ENCODE measurements at places on chromosomes 7 and 10. TPM values are rescaled to one million over a fixed set of nuclear protein-coding genes. Genes with fewer than 3 reads are reported as not detected.

DNA sequence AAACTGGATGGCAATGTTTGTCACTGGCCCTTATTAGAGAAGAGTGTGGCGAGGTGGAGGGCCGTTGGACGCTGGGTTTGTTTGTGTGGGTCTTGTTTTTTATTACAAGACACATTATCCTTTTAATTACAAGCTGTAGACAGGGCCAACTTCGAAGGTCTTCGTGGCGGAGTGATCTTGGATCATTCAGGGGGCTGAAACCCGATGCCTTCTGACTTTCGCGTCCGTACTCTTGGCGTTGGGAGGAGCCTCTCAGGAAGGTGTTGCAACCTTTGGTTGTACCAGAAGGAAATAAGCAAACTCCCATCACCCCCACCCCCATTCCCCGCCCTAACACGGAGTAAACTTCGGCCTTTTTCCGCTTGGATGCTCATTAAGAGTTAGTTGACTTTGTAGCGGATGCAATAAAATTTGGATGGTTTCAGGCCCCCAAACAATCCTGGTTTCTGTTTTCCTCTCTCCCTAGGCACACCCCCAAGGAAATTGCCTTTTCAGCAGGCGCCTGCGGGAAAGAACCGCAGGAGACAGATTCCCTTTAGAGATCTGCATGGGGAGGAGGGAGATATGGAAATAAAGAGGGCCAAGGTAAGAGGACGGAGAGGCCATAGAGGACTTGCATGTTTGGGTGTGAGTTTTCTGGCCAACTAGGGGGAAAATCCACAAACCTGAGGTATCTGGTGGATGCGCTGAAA is 294.5 kb upstream of the NFE2L3 start:
- peaks cover 2% of the 10 kb centered on the region for H3K36me3 ChIP-seq
- H3K27ac ChIP-seq = no peak overlapping the region
- H3K27me3 ChIP-seq = peaks cover 57% of the 10 kb centered on the region
- H3K4me1 ChIP-seq = peaks cover 14% of the 10 kb centered on the region
- no peak overlapping the region for H3K4me3 ChIP-seq
- DNase-seq = no peak

- H3K4me3 ChIP-seq = no peak overlapping the region
- H3K27me3 ChIP-seq = peaks cover 8% of the 10 kb centered on the region
- peaks cover 6% of the 10 kb centered on the region for H3K4me1 ChIP-seq
- no peak overlapping the region for H3K27ac ChIP-seq
- no peaks in the 10 kb centered on the region for H3K36me3 ChIP-seq
- no peak for DNase-seq
These were observed 39.7 kb downstream of the GRB10 start for GRCh38 chr7:50743016-50743415.

DNA sequence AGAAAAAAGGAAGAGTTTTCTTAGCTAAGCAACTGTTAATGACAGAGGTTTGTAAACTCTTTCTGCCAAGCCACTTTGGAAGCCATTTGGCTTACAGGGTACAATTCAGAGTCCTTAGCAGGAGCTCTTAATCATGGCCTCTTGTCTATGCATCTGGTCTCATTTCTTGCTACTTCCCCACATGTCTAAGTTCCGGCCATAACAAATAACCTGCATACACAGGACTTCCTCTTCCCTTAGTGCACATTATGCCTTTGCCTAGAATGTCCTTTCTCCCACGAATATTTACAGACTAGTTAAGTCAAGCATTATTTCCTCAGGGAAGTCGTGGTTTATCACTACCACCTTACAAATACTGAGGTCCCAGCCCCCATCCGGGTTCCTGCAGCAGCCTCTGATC is 8.6 kb upstream of the UPF2 start:
- H3K27me3 ChIP-seq = no peaks in the 10 kb centered on the region
- no peaks in the 10 kb centered on the region for H3K36me3 ChIP-seq

- no peaks in the 10 kb centered on the region for H3K4me1 ChIP-seq
- no peaks in the 10 kb centered on the region for H3K27me3 ChIP-seq
- peaks cover 31% of the 10 kb centered on the region for H3K36me3 ChIP-seq
These were observed 61.4 kb upstream of the NFKB2 start for GRCh38 chr10:102334101-102334500.

- no peaks in the 10 kb centered on the region for H3K4me1 ChIP-seq
- no peaks in the 10 kb centered on the region for H3K36me3 ChIP-seq
- H3K27me3 ChIP-seq = peaks cover 22% of the 10 kb centered on the region
These were observed 25.9 kb downstream of the RGR start for GRCh38 chr10:84270708-84271107.

GRCh38 chr10:113411456-113411855 is 141.4 kb upstream of the HABP2 start:
- H3K4me1 ChIP-seq = no peaks in the 10 kb centered on the region
- no peaks in the 10 kb centered on the region for H3K36me3 ChIP-seq
- H3K27ac ChIP-seq = no peak overlapping the region
- no peak for DNase-seq

DNA sequence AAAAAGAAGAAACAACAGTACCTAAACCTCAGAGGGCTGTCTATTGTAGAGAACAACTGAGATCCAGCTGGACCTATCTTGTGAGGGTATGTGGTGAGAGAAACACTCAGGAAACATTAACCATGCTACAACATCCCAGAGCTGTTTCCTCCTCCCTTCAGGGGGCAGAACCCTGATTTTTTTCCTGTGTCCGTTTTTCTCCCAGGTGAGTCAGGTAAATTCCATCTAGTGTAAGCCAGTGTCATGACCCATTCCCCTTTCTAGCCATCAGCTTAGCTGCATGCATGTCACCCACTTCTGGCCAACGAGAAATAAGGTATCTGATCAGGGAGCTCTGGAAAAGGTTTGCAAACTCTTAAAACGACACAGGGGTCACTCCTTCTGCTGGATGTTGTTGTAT is 103.8 kb downstream of the DNMBP start:
- no peaks in the 10 kb centered on the region for H3K4me1 ChIP-seq
- no peak overlapping the region for H3K27ac ChIP-seq
- H3K27me3 ChIP-seq = no peaks in the 10 kb centered on the region
- H3K36me3 ChIP-seq = peaks cover 62% of the 10 kb centered on the region
- no peak for DNase-seq

- no peaks in the 10 kb centered on the region for H3K36me3 ChIP-seq
- H3K4me1 ChIP-seq = peaks cover 4% of the 10 kb centered on the region
- H3K27me3 ChIP-seq = no peaks in the 10 kb centered on the region
These were observed 19.6 kb upstream of the INPP5A start for GRCh38 chr10:132517951-132518521.

GRID2IP gene
- 0.93 TPM for total RNA-seq
